ENCODE measurements at places on chromosomes 12 and 14.

- no peak for DNase-seq
Measured at GRCh38 chr12:55932551-55932910, 1.6 kb downstream of the DGKA start.

DNA sequence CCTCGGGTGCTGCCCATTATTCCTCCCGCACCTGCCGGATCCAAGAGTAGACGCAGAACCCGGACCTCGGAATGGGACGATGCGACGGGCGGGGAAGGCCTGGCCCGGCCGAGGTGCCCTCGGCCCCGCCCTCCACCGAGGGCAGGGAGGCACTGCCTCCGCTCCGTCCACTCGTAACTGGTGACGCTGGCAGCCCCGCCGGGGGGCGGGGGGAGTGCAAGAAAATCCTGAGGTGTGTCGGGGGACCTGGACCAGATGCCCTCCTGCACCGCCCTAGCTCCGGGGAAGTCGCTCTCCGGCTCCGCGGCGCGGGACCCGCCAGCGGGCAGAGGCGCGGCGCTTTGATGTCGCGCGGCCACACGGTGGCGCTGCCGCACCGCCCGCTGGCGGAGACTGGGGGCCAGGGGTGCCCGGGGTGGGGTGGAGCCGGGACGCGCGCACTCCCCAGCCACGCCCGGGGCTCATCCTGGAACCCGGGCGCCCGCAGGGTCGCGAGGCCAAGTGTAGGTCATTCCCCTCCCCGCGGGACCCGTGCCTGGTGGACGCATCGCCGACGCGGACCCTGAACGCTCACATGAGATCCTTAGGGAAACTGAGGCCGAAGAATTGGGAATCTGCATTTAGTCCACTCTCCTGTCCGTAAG lies 202.8 kb downstream of the TTC8 start:
- DNase-seq, result no peak

- DNase-seq, result no peak
Measured at GRCh38 chr12:27969624-27970400, 2.7 kb downstream of the PTHLH start.

- no peak for DNase-seq
Measured at GRCh38 chr12:27207615-27208413, 36.3 kb upstream of the STK38L start.

DNA sequence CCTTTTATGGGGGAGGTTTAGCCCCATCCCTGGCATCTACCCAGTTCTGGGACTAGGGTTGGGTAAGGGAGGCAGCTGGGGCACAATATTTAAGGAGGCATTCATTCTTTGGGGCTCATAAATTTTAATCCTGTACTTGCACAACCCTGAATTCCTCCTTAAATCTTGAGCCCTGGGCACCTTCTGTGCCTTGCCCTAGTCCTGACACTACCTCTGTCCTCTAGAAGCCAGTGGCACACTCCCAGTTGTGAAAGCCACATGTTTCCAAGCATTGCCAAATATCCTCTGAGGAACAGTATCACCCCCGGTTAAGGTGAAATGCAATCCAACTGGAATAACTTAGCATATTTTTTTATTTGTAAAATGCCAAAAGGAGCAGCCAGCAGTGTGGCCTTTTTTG lies 36.6 kb downstream of the SLC16A7 start:
- DNase-seq, result no peak

- DNase-seq, result no peak
Measured at GRCh38 chr12:128474916-128475315, 207.9 kb downstream of the TMEM132C start.

DNA sequence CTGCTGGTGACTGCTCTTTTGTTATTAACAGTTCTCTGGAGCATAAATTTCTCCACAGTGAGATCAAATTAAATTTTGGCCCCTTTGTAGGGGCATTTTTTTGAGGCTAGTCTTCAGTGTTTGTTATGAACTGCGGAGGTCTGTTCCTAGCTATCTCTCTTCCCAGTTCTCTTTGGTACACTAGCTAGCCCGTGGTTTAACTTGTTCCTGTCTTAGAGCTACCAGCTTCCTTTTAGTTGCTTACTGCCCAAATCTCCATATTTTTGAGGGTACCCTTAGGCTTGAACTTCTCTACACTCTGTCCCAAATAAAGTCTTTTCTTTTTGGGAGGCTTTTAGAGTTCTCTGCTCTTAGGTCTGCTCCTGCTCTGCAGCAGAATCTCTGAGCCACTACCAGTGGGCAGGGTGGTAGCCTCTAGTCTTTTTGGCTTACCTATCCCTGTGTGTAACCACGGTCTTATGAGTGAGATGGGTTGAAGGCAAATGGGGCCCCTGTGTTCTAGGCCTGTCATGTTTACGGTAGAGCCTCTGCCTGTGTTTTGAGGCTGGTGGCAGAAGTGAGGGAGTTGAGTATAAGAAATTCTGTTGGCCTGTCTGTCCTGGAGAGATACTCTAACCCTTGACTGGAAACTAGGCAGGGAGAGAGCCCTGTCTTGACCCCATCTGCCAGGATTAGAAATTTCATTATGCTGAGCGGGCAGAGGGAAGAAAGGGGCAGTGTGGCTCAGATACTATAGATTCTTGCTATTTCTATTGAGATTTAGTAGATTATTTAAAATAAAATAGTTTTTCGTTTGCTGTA lies 21.0 kb downstream of the CNOT2 start:
- DNase-seq, result no peak

DNA sequence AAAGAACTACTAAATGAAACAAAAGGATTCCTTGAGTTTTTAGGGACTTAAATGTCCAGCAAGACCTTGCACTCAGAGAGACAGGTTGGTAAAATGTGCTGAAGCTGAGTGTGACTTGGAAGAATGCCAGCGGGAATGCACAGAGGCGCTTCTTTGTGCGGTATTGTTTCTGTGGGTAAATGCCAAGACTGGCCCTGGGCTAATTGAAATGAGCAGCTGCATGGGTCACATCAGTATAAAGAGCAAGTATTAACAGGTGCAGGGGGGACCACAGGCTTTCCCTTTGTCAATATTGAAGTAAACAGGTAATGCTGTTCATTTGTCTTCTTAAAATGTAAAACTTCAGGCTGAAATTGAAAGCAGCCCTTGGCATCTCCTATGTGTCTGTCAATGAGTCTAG lies 74.3 kb downstream of the LMO3 start:
- DNase-seq, result no peak

GRCh38 chr14:64549016-64549415 lies 745 bp upstream of the PPP1R36 start:
- DNase-seq, result no peak

DNA sequence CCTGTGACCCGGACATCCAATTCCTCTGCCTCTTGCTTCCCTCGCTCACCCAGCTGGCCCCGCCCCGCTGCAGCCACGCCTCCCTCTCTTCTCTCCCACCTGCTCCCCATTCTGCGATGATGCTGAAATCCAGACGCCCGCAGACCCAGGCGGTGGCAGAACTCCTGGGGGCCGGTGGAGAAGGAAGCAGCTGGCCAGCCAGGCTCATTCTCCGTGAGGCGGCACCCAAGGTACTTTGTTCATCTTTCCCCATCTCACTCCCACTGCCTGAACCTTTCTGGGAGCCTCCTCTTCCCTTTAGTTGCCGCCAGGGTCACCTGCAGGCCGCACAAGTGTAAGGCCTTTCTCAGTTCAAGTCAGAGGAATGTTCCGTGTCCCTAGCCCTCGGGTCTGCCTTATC lies 35.7 kb downstream of the FOXN4 start:
- DNase-seq, result no peak

- DNase-seq, result no peak
Measured at GRCh38 chr12:103833891-103834290, 7.1 kb downstream of the NT5DC3 start.

DNA sequence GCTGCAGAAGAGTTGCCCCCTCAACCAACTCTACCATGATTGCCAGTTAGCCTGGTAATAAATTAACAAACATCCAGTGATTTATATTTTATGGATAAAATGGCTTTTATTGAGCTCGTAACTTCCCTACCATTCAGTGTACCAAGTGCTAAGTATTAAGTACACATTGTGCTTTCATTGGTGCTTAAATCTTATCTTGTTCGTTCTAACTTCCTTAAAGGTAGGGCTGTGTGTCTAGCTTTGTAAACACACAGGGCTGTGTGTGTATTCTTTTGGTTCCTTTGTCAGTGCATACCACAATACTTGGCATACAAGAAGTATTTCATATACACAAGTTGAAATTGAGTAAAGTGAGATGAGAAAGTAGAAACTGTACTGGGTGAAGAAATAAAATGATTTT lies 80.4 kb downstream of the KCNC2 start:
- no peak for DNase-seq

GRCh38 chr12:93059925-93060665 lies 131.0 kb upstream of the EEA1 start:
- no peak for DNase-seq

GRCh38 chr12:32273063-32273522 lies 126.3 kb upstream of the FGD4 start:
- DNase-seq, result no peak

DNA sequence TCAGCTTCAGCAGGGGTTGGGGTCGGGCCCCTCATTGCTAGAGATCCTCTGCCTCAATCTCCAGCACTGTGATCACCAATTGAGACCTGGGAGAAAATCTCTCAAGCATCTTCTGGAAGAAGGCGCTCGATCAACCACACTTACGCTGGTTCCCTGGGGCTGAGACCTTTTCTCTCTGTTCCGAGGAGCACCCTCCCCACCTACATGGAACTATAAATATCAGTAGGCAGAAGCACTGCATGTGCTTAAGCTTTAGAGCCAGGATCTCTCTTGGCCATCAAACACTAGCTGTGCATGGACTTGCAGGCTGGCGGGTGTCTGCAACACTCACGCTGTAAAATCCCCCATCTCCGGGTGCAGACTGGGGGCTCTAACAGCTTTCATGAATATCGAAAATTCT lies 38.2 kb upstream of the KCNA1 start:
- DNase-seq, result no peak

DNA sequence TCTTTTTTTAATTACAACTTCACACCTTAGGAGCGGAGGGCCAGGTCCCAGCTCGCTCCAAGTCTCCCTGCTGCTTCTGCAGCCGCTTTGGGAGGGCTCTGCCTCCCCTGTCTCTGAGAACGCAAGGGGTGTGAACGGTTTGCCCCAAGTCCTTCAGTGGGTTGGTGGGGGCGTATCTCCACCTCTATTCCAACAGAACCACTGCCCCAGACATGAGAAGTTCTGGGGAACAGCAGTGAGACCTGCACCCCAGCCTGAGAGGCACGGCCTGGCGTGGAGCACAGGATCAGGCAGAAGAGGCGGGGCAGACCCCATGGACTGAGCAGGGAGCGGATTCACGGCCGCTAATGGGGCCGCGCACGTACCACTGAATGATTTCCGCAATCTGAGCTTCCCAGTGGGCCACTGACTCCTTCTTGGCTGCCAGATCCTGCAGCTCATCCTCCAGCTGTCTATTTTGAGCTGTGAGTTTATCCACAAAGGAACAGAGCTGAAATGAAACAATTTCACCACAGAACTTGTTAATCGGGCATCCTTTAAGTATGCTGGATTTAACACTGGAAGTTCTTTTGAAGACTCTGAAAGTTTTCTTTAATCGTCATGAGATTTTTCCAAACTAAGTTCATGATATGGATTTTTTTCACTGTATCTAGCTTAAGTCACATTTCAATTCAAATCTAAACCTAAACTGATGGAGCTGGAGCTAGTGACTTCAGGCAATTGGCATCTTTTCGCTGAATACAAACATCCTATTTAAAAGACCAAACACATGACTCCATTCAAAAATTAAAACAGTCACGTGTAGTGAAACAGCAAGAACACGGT lies 44.4 kb downstream of the AMN start:
- DNase-seq, result no peak

DNA sequence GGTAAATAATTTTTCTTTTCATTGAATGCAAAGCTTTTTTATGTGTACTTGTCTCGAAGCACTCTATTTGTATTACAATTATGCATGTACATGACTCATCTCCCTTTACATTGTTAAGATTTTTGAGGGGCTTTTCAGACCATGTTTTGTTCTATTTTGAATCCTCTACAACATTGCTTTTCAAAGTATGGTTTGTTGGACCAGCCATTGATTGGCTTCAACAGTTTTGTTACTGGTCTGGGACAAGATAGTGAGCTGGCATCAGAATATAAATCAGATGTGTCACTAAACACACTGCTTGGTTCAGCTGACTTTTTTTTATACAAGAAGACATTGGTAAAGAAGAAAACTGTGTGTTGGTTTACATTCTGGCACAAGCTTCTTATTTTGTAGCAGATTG lies 122.3 kb downstream of the MON2 start:
- no peak for DNase-seq

DNA sequence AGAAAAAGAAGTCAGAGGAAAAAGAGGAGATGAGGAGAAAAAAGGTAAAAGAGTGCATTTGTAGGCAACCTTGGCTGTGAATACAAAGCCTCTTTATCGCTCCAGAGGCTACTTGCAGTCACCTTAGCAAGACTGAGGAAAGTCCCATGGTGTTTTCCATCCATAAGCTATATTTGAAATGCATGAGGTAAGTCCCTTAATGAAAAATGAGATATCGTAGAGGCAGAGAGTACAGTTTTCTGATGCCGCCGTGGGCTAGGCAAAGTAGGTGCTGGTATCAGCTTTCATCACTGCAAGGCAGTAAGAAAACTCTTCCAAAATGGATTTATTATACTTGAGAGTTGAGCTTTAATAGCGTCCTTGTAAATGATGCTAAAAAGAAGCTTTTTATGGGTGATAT lies 186.8 kb downstream of the ASCL1 start:
- DNase-seq, result no peak

DNA sequence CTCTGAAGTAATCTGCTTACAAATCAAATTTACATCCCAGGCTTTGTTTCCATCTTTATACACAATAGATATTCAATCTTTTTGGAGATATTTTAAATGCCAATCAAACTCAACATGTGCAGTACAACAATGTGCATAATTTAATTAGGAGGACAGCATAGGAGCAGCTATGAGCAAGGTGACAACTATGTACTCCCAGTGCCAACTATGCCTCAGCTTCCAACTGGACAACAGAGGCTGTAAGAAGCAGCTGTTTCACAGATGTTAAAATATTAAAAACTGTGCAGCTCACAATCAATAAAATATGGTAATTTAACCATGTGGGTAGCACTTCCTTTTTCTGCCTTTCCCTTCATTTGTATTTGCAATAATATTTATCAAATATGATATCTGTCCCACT lies 99.9 kb downstream of the ST8SIA1 start:
- DNase-seq, result no peak

DNA sequence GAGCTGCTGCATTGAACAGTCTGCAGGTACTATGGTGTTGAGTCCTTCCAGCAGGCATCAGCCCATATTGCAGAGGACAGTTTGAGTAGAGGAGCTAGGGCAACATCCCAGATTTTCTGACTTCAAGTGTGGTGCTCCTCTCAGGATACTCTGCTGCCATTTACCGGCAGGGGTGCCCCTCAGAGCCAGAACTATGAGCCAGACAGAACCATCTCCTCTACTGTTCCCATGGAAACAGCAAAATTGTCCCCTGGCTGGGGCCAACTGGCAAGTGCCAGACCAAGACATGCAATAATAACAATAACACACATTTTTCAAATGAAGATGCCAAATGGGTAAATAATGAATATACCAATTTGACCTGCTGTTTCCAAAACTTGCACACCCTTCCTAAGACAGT lies 102.9 kb downstream of the ADCK1 start:
- DNase-seq, result no peak

DNA sequence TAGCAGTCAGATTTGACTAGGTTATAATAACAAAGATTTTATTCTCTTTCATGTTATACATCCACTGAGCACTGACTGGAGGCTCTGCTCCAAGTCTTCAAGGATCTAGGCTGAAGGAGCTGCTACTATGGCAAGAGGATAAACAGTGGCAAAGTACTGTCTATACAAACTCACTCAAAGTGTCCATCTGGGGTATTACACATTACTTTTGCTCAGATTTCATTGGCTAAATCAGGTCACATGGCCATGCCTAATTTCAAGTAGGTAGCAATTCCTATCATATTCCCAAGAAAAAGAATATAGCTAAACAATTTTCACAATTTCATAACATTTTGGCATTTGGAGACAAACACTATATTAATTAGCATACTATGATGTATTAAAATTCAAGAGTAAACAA lies 40.9 kb downstream of the CDK17 start:
- no peak for DNase-seq

Measured in AG04449 (cell line).